Body of pancreas (tissue), 4 donors: ENCODE measurements at places on chromosomes 12 and 14.

GRCh38 chr12:67784831-67785230 lies 136.3 kb downstream of the DYRK2 start:
- H3K27me3 ChIP-seq, result no peaks in the 10 kb centered on the region
- H3K4me3 ChIP-seq, result no peak overlapping the region
- no peak for DNase-seq
- H3K27ac ChIP-seq, result no peak overlapping the region
- H3K36me3 ChIP-seq, result no peaks in the 10 kb centered on the region

DNA sequence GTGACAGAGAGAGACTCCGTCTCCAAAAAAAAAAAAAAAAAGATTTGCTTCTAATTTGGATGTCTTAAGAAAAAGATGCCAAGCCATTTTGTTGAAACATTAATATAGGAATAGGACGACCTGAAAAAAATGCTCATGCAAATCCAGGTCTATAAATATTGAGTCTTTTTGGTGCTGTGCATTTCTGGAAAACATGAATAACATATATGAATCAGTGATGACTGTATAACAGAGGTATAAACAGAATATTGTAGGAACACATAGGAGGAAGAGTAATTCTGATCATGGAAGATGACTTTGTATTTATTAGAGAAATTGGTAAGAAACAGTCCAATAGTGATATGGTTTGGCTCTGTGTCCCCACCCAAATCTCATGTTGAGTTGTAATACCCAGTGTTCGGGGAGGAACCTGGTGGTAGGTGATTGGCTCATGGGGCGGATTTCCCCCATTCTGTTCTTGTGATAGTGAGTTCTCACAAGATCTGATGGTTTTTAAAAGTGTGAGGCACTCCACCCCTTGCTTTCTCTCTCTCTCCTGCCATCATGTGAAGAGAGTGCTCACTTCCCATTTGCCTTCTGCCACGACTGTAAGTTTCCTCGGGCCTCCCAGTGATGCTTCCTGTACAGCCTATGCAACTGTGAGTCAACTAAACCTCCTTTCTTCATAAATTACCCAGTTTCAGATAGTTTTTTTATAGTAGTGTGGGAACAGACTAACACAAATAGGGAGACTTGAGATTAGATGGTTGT lies 3.0 kb upstream of the SRSF5 start:
- no peak for DNase-seq
- no peak overlapping the region for H3K4me3 ChIP-seq
- no peaks in the 10 kb centered on the region for H3K27me3 ChIP-seq
- no peak overlapping the region for H3K27ac ChIP-seq
- H3K4me1 ChIP-seq, result peaks cover 14% of the 10 kb centered on the region

DNA sequence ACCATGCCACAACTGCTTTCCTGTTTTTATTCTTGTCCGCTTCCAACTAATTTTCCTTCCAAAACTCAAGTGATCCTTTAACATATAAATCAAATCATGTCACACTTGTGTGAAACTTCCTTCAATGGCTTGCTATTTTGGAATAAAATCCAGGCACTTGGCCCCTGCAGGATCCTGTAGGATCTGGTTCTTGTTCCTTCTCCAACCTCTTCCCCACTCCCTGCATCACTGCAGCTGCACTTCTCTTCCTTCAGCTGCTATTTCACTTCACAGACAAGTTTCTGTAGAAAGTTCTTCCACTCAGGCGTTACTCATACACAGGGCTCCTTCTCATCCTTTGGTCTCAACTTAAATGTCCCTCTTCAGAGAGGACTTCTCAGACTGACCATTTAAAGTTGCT lies 239.7 kb upstream of the BTG1 start:
- no peaks in the 10 kb centered on the region for H3K27me3 ChIP-seq
- no peak for DNase-seq
- H3K4me1 ChIP-seq, result peaks cover 11% of the 10 kb centered on the region
- no peaks in the 10 kb centered on the region for H3K36me3 ChIP-seq
- no peak overlapping the region for H3K4me3 ChIP-seq
- H3K27ac ChIP-seq, result no peak overlapping the region

- H3K4me3 ChIP-seq, result no peak overlapping the region
- no peaks in the 10 kb centered on the region for H3K36me3 ChIP-seq
- no peaks in the 10 kb centered on the region for H3K4me1 ChIP-seq
- H3K27me3 ChIP-seq, result no peaks in the 10 kb centered on the region
- no peak for DNase-seq
Measured at GRCh38 chr12:60863421-60863820, 1267.6 kb downstream of the SLC16A7 start.

DNA sequence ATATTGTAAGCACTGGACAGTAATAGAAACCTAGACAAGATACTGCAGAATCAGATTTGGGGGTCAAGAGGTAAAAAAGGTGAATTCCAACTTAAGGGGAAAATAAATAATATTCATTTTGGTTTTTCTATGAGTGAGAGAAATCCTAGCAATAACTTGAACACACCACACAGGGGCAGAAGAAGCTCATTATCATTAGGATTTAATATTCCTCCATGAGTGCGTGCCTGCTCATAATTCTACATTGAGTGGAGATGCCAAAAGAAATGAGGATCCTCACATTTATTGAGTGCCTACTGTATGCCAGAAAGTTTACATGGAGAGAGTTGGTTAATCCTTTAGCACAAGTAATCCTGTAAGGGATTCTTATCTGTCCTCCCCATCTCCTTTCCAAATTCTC lies 40.5 kb upstream of the C14orf132 start:
- H3K4me1 ChIP-seq, result no peaks in the 10 kb centered on the region
- no peaks in the 10 kb centered on the region for H3K27me3 ChIP-seq
- no peak for DNase-seq
- H3K4me3 ChIP-seq, result no peak overlapping the region
- H3K27ac ChIP-seq, result no peak overlapping the region

- no peak for DNase-seq
- no peaks in the 10 kb centered on the region for H3K27me3 ChIP-seq
- no peaks in the 10 kb centered on the region for H3K36me3 ChIP-seq
- H3K27ac ChIP-seq, result no peak overlapping the region
- H3K4me3 ChIP-seq, result no peak overlapping the region
Measured at GRCh38 chr12:52120951-52121823, 41.7 kb downstream of the SMIM41 start.

GRCh38 chr12:3961591-3961990 lies 88.4 kb upstream of the PARP11 start:
- DNase-seq, result no peak
- H3K27ac ChIP-seq, result no peak overlapping the region
- H3K27me3 ChIP-seq, result no peaks in the 10 kb centered on the region
- no peaks in the 10 kb centered on the region for H3K36me3 ChIP-seq
- H3K4me1 ChIP-seq, result no peaks in the 10 kb centered on the region
- no peak overlapping the region for H3K4me3 ChIP-seq

- H3K36me3 ChIP-seq, result no peaks in the 10 kb centered on the region
- peaks cover 5% of the 10 kb centered on the region for H3K4me1 ChIP-seq
- no peak overlapping the region for H3K27ac ChIP-seq
- no peak for DNase-seq
- no peak overlapping the region for H3K4me3 ChIP-seq
Measured at GRCh38 chr12:26492406-26492805, 297.0 kb downstream of the SSPN start.

DNA sequence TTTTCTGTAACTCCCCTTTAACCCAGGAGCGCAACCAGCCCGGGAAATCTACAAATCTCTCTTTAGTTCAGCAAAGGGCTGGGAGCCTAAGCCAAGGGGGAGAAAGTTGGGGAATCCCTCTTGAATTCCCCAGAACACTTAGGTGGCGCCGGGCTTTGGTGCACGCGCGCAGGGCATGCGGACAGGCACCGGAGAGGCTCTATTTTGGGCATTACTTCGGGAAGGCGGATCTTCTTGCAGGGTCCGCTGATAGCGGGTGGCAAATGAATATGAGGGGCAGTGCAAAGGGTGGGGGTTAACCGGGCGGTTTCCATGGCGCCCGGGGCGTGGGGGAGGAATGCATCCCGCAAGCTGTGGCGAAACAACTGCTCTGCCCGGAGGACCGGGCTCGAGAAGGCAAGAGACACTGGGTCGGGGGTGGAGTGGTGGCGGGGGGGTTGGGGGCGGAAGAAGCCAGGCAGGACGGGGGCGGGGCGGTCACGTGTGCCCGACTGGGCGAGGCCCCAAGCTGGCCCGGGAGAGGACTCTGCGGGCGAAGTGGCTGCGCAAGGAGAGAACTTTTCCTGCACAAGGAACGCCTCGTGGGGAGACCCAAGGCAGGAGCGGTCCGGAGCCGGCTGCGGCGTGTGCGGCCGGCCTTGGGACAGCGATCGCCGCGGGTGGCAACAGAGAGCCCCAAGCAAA lies at the start of gene FLVCR2:
Gene FLVCR2, plus strand, starts transcription at position 519 of the 684 bp plus-strand sequence. CDS start 353 bp downstream, outside the sequence.
- H3K27me3 ChIP-seq, result no peaks in the 10 kb centered on the region
- peak within 1 kb of the TSS; percentile 81 for H3K27ac ChIP-seq
- DNase-seq, result peak; percentile 75
- H3K4me3 ChIP-seq, result peak within 1 kb of the TSS; percentile 10
- peaks cover 18% of the 10 kb centered on the region for H3K4me1 ChIP-seq

GRCh38 chr12:116401565-116401964 lies 124.1 kb upstream of the MED13L start:
- H3K4me3 ChIP-seq, result no peak overlapping the region
- no peak overlapping the region for H3K27ac ChIP-seq

GRCh38 chr14:93926873-93927799 lies at the start of gene FAM181A:
TSS of gene FAM181A (plus strand) at chr14:93927344. CDS start at chr14:93928286, 942 bp downstream.
- no peak within 1 kb of the TSS for H3K4me3 ChIP-seq
- no peak for DNase-seq
- no peaks in the 10 kb centered on the region for H3K4me1 ChIP-seq
- H3K36me3 ChIP-seq, result no peaks in the 10 kb centered on the region

- H3K4me1 ChIP-seq, result no peaks in the 10 kb centered on the region
- H3K4me3 ChIP-seq, result no peak overlapping the region
- no peaks in the 10 kb centered on the region for H3K36me3 ChIP-seq
- DNase-seq, result no peak
Measured at GRCh38 chr12:106682594-106683234, 91.8 kb upstream of the RIC8B start.

GRCh38 chr12:111129149-111129767 lies 208.9 kb upstream of the MYL2 start:
- H3K36me3 ChIP-seq, result no peaks in the 10 kb centered on the region
- H3K4me1 ChIP-seq, result no peaks in the 10 kb centered on the region
- no peak overlapping the region for H3K27ac ChIP-seq
- DNase-seq, result no peak

GRCh38 chr14:68961781-68962584 lies 17.1 kb downstream of the ACTN1 start:
- H3K36me3 ChIP-seq, result no peaks in the 10 kb centered on the region
- peak; percentile 53 for DNase-seq
- no peaks in the 10 kb centered on the region for H3K27me3 ChIP-seq
- no peak overlapping the region for H3K27ac ChIP-seq

GRCh38 chr12:84637926-84638325 lies 274.7 kb downstream of the SLC6A15 start:
- no peak overlapping the region for H3K27ac ChIP-seq
- no peaks in the 10 kb centered on the region for H3K4me1 ChIP-seq
- H3K36me3 ChIP-seq, result no peaks in the 10 kb centered on the region

DNA sequence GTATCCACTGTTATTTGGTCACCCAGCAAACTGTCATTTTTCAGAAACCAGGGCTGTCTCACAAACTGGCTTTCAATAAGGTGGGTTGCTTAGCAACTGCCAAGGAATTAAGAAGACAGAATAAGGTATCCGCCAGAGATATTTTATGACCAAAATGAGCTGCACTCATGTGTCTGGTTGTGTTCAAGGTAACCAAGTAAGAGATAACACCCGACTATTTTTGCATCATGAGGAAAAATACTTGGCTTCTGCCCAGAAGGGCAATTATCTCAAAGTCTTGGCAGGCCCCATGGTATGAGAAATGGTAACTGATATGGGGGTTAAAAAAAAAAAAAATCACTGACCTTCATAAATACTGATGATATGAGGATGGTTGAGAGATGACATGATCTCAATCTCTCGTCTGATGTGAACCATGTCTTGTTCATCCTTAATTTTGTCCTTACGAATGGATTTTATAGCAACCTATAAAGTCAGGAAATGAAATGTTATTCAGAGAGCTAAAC lies 32.6 kb downstream of the NUAK1 start:
- H3K36me3 ChIP-seq, result no peaks in the 10 kb centered on the region
- H3K4me3 ChIP-seq, result no peak overlapping the region
- peaks cover 30% of the 10 kb centered on the region for H3K4me1 ChIP-seq
- H3K27me3 ChIP-seq, result no peaks in the 10 kb centered on the region
- no peak overlapping the region for H3K27ac ChIP-seq

DNA sequence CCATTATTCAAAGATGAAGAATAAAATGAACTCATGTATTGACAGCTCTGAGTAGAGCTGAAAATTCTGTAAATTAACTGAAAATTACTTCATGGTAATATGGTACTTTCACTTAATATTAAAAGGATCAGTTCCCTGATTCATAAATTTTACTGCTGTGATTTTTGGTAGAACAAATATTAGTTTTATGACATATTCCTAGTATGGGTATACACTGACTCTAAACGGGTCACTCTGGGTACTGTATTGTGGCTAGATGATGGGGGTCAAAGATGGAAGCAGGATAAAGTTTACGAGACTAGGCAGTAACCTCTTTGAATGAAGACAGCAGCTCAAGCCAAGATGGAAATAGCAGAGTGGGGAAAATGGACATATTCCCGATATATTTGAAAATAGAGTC lies 135.5 kb downstream of the NUAK1 start:
- H3K36me3 ChIP-seq, result no peaks in the 10 kb centered on the region
- DNase-seq, result no peak
- H3K27ac ChIP-seq, result no peak overlapping the region

DNA sequence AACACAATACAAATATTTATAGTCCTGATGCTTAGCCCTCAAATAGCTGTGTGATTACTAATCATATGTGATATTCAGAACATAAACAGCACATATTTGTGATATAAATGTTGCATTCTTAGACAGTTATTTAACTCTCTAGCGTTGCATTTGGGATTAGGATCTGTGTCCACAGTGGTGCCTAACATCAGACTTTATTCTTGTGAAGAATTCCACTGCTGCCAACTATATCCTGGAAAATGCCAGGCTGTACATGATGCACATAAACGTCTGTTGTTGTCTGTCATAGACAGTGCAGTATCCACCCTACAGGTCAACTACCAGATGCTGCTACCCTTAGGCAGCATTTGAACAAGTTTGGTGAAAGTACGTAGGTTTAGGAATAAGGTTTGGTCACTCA lies 39.0 kb downstream of the SLC38A4 start:
- no peak overlapping the region for H3K27ac ChIP-seq
- DNase-seq, result no peak
- no peak overlapping the region for H3K4me3 ChIP-seq
- peaks cover 16% of the 10 kb centered on the region for H3K4me1 ChIP-seq
- no peaks in the 10 kb centered on the region for H3K36me3 ChIP-seq

DNA sequence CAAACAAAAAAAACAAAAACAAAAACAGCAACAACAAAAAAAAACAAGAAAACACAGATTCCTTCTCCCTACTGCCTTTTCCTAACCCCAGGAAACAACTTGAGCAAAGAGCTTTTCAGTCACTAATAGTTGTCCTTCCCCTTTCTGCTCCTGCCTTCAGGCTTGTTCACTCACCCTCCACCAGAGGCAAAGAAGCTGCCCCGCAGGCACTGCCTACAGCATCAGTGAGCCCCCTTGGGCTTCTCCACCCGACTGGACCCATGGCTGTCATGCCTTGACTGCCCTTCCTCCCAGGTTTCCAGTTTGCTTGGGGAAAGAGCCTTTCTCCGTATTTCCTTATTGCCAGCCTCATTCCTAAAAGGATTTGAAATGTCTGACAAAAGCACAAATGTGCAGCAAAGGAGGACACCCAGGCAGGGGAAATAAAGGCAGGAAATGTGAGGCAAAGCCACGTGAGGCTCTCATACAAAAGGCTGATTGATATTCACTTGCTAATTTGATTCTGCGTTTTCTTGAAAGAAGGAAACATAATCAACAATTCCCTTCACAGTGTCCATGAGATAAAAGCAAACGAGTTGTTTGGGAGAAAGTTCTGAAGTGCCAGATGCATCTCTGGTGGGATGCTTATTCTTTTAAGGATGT lies 85.7 kb downstream of the GPATCH2L start:
- no peaks in the 10 kb centered on the region for H3K4me1 ChIP-seq
- DNase-seq, result no peak
- no peak overlapping the region for H3K4me3 ChIP-seq
- no peaks in the 10 kb centered on the region for H3K36me3 ChIP-seq
